SIG-M5 (cell line): ENCODE measurements at places on chromosomes 5 and 9.

DNA sequence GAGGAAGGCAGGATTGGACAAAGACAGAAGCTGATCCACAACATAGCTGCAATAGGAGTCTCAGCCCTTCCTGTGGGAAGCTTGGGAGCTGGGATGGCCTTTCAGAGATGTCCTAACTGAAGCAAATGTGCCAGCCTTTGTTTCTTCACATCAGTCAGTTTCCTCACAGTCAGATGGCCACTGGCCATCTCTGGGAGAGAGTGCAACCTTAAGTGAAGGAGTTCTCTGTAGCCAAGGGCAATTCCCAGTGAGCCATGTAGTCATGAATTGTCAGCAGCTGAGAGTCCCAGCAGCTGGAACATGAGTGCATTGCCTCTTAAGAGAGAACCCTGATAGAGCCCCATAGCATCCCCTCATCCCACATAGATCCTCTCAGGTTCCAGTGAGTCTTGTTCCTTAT, 89.1 kb upstream of the LIFR start:
- DNase-seq, result no peak

DNA sequence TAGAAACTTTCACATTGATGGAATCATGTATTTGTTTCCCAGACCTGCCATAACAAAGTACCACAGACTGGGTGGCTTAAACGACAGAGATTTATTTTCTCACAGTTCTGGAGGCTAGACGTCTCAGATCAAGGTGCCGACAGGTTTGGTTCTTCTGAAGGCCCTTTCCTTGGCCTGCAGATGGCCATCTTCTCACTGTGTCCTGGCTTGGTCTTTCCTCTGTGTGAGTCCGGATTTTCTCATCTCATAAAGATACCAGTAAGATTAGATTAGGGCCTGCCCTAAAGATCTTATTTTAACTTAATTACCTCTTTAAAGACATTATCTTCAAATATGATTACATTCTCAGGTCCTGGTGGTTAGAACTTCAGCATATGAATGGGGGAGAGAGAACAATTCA, 5.8 kb downstream of the USP20 start:
- DNase-seq, result no peak

DNA sequence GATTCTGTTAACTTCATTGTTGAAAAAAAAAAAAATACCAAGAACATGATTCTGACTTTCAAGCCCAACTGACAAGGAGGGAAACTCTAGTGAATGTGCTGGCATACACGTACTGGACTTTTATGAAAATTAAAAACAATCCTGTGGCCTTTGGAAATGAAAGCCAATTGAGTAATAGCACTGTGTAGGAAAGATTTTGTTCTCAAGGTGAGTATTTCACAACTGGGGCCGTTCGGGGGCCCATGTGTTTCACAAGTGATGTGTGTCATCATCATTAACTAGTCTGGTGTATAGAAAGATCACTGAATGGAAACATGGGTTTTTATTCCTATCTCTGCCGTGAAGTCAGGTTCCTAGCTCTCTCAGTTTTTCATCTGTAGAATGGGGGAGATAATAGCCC, 605.0 kb upstream of the CLINT1 start:
- DNase-seq, result no peak

DNA sequence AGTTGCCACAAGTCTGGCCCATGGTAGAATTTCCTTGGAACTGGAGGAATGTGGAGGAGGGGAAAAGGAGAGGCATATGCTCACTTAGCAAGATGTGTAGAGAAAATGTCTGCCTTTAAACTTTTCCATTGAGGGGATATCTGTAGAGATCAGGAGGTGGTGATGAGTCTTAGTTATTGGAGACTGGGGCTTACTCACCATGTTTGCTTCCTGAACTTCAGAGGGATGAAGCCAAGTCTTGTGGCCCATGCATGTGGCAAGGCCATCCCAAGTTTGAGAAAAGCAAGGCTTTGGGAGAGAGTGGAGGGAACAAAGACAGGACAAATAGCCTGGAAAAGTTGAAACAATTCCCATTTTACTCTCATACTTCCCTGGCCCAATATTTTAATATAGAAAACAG, 124.5 kb downstream of the GDNF start:
- DNase-seq, result no peak

DNA sequence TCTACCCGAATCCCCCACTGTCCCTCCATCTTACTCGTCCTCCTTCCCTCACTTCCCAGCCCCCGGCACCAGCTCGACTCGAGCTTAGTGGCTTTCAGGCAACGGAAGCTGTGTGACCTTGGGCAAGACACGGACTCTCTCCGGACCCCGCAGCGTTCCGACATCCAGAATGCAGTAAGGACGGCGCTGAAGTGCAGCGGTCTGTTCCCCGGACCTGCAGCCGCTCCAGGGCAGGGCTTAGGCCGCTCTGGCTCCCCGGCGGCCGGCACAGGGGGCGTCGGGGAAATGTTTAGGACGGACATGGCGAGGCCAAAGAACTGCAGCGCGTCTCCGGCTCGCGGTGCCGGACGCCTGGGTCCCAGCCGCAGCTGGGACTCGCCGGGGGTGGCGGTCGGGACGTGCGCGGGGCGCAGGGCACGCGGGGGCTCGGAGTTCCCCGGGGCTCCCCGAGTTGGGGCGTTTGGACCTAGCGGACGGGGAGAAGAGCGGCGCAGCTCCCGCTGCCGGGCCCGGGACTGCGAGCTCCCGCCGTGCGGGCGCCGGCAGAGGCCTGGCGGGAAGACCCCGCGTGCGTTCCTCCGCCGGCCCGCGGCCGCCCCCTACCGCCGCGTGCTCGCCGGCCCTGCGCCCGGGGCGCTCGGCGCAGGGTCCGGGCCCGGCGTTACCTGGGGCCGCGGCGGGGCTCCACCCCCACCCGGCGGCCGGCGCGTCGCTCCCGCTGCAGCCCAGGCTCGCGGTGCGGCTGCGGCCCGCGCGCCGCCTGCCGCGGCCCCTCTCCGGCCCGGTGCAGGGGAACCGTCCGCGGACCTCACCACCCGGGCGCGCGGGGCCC, 5.6 kb upstream of the RNF44 start:
- DNase-seq, result no peak

DNA sequence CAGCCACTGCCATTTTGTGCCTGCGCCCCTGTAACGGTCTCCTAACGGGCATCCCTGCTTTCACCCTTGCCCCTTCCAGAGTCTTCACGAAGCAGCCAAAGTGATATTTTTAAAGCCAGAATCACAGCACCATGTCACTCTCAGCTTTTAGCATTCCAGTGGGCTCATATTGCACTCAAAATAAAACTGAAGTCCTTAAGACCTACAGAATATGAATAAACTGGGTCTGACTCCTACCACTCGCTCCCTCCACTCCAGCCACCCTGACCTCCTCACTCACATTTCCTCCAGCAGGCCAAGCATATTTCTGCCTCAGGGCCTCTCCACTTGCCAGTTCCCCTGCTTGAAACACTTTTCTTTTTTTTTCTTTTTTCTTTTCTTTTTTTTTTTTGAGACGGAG, 2.4 kb upstream of the PDLIM7 start:
- DNase-seq, result no peak

GRCh38 chr5:34791761-34792244, 47.2 kb upstream of the TTC23L start:
- no peak for DNase-seq

- DNase-seq, result no peak
Measured at GRCh38 chr5:113319256-113320053, 115.3 kb downstream of the TSSK1B start.

- no peak for DNase-seq
Measured at GRCh38 chr5:20286512-20286911, 298.5 kb upstream of the CDH18 start.

DNA sequence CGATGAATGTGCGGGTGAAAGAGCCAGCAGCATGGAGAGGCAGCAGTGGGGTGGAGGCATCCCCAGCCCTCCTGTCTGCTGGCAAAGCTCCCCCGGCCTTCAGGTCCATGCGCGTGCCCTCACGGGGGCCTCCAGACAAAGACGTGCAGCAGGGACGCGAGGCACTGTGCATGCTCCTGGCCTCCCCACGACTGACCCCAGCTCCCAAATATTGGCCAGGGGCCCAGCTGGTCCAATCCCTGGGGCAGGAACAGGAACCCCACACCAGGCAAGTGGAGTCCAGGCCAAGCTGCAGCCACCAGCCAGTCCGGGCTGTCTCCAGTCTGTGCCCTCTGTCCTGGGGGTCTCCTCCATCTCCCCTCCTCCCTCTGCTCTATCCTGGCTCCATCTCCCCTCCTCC, 33.5 kb upstream of the LRRC14B start:
- DNase-seq, result no peak

DNA sequence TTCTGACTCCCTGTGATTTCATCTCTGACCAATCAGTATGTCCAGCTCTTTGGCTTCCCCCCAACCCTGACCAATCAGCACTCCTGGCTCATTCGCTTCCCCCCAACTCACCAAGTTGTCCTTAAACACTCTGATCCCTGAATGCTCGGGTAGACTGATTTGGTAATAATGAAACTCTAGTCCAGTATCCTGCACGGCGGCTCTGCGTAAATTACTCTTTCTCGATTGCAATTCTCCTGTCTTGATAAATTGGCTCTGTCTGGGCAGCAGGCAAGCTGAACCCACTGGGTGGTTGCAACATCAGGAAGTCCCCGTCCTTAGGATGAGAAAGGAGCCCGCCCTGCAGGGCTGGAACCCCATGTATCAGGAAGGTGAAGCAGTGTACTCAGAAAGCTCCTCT, 10.4 kb downstream of the FCN2 start:
- no peak for DNase-seq

DNA sequence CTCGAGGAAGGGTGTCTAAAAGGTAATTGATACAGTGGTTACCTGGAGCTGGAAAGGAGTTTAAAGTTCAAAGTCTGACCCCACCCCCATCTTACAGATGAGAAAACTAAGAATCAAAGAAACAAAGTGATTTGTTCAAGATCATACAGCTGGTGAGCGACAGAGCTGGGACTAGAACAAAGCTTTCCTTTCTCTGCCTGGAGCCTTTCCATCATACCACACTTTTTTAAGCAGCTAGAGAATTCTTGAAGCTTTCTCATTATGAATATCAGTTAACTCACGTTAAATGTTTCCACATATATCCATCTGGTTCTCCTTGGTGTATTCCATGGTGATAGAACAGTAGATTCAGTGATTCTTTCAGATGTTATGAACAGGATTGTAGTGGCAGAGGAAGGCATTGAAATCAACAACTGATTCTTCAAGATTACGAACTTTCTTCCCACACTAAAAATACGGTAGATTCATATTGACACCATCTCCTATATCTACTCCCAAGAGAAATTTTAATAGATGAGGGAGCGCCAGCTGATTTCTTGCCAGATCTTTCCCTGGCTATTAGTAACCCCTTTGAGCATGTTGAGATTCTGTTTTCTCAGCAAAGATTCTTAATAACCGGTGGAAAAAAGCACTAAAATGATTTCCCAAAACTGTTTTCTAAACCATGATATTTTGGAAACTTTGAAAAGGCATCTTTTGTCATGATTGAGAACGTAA, 233.7 kb downstream of the ADAMTSL1 start:
- DNase-seq, result no peak

- no peak for DNase-seq
Measured at GRCh38 chr5:171418982-171419687, at the start of gene FGF18. Gene FGF18 (plus strand): TSS chr5:171419647. CDS start chr5:171420200, 553 bp downstream.

- no peak for DNase-seq
Measured at GRCh38 chr9:78695519-78695918, 398.6 kb downstream of the PSAT1 start.

GRCh38 chr9:82302968-82303655, 314.5 kb downstream of the SPATA31D1 start:
- DNase-seq, result no peak

GRCh38 chr9:11348366-11348765, 735.6 kb upstream of the PTPRD start:
- DNase-seq, result no peak

DNA sequence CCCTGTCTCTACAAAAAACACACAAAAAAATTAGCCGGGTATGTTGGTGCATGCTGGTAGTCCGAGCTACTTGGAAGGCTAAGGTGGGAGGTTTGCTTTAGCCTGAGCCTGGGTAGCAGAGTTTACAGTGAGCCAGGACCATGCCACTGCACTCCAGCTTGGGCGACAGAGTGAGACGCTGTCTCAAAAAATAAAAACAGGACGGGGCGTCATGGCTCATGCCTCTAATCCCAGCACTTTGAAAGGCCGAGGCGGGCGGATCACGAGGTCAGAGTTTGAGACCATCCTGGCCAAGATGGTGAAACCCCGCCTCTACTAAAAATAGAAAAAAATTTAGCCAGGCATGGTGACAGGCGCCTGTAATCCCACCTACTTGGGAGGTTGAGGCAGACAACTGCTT, 40.3 kb downstream of the UBE2D2 start:
- DNase-seq, result no peak

DNA sequence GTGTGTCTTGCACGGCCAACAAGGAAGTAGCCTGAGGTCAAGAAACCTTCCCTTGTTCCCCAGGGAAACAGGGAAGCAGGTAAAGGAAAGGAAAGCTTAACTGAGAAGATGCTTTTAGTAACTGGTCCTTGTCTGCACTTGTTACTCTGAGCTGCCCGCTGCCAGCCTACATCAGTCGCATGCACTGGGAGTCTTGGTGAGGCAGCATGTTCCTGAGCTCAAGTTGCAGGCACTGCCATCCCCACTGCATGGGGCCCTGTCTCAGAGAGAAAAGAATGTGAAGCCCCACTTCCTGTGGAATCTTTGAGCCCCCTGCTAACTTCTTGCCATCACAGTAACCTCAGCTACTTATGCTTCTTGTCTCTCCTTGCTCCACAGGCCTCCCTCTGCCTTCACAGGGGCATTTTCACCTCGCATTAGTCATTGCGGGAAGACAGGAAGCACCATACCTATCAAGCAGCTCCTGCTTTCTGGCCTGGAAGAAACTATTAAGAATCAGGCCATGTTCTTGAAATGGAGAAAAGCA, 344.1 kb upstream of the ADAMTSL1 start:
- no peak for DNase-seq

DNA sequence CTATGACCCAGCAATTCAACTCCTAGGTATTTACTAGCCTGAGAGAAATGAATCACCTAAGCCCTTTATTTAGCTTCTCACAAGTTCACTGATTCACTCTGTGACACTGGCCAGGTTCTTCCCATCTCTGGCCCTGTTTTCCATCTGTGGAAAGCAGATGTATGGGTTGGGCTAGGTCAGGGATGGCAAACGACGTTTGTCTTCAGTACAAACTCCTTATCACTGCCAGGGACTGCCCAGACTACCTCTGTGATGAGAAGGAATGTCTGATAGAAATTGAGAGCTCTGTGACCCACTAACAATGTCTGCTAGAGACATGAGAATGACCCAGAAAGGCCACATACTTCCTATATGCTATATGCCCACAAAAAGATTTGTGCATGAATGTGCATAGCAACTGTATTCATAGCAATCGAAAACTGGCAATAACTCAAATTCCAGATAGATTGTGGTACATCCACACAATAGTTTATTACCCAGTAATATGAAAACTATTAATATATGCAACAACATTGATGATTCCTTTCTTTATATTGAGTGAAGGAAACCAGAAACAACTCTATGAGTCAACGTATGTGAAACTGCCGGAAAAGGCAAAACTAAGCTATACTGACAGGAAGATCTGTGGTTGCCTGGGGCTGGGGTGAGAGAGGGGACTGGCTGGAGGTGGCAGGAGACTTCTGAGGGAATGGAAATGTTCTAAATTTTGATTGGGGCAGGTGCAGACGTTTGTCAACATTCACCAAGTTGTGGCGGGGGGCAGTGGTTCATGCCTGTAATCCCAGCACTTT, 32.0 kb upstream of the ADAM19 start:
- DNase-seq, result no peak

GRCh38 chr9:6183227-6183551, 32.4 kb upstream of the IL33 start:
- no peak for DNase-seq

GRCh38 chr9:91378695-91379127, 17.0 kb upstream of the AUH start:
- no peak for DNase-seq
